ENCODE measurements at places on chromosomes 3 and 15.

DNA sequence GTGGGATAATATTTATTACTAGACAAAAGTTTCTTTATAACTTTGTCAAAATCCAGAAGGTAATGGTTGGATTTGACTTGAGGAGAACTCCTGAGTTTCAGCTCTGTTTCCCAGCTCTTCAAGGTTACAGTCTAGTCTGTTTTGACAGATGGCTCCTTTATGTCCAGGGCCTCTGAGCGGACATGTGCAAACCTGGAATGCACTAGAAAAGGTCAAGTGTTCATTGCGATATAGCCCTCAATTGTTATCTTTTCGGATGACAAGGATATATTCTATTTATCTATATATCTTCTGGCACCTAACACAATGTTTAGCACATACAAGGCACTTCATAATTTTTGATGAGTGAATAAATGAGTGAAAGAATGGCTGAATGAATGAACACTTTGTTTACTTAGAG is 513.2 kb upstream of the GOLIM4 start:
- no peak for DNase-seq

GRCh38 chr3:140767566-140767965 is 89.7 kb downstream of the TRIM42 start:
- DNase-seq, result no peak

GRCh38 chr15:38598749-38599148 is 34.1 kb upstream of the RASGRP1 start:
- DNase-seq, result no peak

DNA sequence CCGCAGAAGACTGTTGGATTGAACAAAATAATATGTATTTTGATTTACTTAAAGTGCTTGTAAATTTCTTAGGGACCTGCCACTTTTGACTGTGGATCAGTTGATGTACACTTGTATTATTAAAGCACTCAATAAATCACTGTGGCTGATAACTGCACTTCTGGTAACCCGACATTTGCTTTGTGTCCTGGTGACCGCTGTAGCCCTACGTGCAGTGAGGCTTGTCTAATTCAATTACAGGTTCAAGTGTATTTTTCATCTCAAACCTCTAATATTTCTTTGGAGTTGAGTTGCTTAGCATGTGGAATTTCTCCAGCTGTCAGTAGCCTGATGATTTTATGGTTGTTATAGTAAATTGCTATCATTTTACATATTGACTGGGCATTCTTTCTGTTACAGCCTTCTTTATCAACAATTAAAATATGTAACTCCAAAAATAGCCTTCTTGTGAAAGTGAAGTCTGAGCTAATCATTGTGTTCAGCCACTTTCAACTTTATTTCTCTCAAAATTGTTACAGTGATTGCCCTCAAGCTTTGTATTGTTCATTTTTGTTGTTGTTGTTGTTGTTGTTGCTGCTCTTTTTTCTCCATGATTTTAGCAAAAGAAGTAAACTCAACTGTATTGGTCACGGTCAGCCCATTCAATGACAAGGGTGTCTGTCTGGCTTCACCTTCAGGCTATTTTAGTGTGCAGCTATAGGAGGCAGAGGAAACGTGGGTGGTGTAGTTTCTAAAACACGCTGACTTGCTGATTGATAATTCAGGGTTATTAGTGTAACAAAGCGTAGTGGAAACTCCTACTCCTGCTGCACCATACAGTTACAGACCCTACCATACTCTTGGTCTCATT is 215.1 kb upstream of the UBE2E1 start:
- no peak for DNase-seq

GRCh38 chr3:35223632-35224394 is 415.5 kb upstream of the ARPP21 start:
- no peak for DNase-seq

All from neural crest cell (in vitro differentiated cells).